Activated T-helper 9 cell treated with anti-CD3 and anti-CD28 coated beads, Interleukin-2, amount 50 U/mL, for 16 hours (primary cell): ENCODE measurements at places on chromosomes 11 and 22.

DNA sequence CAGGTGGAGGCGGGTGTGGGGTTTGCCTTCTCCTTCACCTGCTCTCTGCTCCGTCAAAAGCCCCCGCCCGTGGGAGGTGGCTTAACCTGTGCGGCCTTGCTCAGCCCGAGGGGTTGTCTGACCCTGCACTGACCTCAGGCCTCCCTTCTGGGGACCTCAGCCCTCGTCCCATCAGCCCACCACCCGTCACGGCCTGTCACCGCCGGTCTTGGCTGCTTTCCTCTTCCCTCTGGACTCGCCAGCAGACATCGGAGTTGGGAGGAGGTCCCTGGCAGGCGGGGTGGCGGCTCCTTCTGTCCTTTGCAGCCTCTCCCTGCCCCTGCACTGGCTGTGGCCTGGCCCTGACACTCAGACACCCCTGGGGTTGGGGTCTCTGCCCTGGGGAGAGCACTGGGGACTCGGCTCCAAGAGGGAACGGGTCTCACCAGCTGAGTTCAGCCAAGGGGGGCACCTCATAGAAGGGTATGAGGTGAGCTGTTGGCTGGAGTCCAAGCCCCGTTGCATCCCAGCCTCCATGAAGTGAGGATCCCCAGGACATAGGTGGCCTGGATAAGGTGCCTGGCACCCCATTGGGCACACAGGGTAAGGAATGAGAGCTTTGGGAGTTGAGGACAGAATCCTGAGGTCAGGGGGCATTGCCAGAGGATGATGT lies 999.6 kb downstream of the BRD1 start:
- no peak for DNase-seq

DNA sequence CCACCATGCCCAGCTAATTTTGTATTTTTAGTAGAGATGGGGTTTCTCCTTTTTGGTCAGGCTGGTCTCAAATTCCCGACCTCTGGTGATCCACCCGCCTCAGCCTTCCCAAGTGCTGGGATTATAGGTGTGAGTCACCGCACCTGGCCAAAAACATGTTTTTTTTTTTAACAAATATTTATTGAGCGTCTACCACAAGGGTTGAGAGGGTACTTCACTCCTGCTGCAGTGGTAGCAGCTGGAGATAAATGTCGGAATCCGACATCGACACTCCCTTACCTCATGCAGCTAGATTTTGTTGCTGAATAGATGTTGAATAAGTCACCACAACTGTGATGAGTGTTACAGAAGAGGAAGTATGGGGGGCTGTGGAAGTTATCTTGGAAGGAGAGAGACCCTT lies 971 bp downstream of the DNAJB13 start:
- no peak for DNase-seq

DNA sequence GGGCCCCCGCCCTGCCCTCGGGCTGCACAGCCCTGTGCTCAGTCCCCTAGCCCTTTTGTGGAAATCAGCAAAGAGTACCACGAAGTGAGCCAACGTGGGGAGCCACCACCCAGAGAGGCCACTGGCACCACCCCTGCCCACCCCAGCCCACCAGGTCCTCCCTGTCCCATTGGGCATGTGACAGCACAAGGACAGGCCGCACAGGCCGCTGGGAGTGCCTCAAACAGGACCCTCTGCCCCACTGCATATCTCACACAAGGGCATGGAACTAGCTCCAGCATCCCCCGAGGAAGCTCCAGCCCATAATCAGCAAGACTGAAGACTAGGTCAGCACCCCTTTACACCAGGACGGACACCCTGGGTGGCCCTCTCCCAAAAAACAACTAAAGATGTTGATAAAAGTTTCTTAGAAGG lies 29.7 kb downstream of the GNB1L start:
- no peak for DNase-seq

- DNase-seq: no peak
Measured at GRCh38 chr11:119361056-119361787, 14.7 kb upstream of the MFRP start.
